ENCODE measurements at places on chromosomes 11 and 22.

DNA sequence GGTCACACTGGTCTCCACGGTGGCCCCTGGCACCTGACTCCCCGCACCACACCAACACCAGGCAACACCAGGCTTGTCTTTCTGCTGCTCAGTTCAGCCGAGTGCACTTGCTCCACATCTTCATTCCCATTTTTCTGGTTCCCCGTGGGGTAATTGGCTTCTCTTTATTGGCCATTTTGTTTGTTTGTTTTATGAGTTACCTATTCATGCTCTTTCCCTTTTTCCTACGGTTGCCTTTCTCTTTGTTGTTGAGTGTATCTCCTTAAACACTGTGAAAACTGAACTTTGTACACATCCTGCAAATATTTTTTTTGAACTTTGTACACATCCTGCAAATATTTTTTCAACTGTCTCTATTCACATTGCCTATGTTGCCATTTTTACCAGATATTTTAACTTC is 834.0 kb downstream of the BRD1 start:
- no peak for DNase-seq

GRCh38 chr11:66313321-66314185 is 3.3 kb downstream of the CD248 start:
- no peak for DNase-seq

DNA sequence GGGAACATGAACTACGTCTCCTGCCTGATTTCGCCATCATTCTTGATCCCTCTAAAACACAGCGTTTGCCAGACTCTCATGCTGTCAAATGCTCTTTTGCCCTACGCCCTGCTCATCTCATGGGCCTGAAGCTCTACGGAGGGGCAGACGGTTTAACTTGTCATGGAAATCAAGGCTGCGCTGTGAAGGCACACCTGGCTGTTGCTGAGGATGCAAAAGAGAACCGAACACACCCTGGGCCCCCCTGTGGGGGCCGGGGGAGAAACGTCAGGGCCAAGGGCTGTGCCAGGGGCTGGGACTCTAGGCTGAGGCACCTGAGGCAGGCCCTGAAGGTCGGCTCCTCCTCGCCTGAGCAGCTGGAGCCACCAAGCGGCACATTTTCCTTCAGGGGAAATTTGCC is 957.2 kb downstream of the BRD1 start:
- no peak for DNase-seq

DNA sequence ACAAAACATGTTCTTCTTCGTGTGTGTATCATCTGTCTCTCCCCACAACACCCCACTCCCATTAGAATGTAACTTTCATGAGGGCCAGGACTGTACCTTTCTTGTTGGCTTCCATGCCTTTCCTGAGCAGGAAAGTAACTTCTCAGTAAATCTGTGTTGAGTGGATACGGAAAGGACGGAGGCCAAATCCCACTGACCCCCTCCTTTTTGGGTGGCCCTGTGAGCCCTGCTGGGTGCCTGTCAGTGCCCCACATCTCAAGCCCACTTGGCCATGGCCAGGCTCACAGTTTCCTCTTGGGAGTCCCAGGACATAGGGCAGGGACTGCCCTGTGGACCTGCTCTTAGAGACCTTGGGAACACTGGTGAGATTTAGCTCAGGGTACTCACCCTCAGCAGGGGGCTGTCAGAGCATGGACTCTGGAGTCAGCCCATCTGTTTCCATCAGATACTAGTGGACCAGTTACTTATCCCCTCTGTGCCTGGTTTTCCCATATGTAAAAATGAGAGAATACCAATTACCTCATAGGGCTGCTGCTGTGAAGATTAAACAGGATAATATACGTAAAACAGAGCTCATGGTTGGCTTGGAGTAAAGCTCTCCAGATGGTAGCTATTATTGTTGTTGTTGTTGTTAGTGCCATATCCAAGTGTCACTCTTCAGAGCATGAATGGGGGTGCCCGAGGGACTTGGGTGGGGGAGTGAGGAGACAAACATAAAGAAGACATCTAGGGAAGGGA is 1.0 kb upstream of the C11orf96 start:
- no peak for DNase-seq

DNA sequence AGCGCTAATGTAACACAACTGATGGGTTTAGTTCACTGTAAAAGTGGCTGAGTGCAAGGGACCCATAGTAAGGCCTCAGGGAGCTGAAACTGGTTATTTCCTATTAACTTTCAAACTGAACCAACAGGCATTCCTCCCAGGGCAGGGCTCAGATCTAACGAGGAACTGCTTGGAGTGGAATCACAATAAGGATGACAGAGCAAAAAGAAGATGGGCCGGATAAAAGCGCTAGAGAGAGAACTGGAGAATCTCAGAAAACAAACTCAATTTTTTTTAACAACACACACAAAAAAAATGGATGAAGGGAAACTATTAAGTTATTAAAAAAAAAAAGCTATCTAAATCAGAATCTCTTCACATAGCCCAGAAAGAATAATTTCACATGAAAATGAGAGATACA is 14.2 kb upstream of the CHORDC1 start:
- no peak for DNase-seq

- DNase-seq: no peak
These were observed 17.1 kb downstream of the FAR1 start for GRCh38 chr11:13685461-13686108.

All from CD4-positive, alpha-beta T cell treated with Interleukin-17A for 4 hours (primary cell).